ENCODE measurements at places on chromosomes 3 and 15.

GRCh38 chr3:193764959-193765358, 172.0 kb downstream of the OPA1 start:
- no peak for DNase-seq

DNA sequence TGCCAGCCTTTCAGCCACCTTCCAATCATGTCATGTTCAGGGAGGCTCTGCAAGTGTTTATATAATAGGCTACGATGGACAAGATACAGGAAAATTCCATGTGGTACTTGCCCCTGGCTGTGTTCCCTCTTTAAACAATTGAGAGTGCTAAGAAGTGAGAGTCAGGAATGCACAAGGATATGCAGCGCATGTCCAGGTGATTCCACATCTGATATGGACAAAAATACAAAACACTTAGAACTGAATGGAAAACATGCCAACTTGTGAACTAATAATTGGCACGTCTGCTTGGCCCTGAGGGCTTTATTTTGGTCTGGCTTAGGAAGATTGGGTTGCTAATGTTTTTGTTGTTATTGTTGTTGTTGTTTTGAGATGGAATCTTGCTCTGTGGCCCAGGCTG, 100.9 kb downstream of the CEMIP start:
- no peak for DNase-seq

- DNase-seq, result peak; percentile 93
Measured at GRCh38 chr3:180306691-180307090, 270.0 kb upstream of the PEX5L start.

GRCh38 chr3:54817628-54818027, 110.2 kb downstream of the LRTM1 start:
- DNase-seq, result no peak

- no peak for DNase-seq
Measured at GRCh38 chr3:29933802-29934490, 653.1 kb downstream of the RBMS3 start.

DNA sequence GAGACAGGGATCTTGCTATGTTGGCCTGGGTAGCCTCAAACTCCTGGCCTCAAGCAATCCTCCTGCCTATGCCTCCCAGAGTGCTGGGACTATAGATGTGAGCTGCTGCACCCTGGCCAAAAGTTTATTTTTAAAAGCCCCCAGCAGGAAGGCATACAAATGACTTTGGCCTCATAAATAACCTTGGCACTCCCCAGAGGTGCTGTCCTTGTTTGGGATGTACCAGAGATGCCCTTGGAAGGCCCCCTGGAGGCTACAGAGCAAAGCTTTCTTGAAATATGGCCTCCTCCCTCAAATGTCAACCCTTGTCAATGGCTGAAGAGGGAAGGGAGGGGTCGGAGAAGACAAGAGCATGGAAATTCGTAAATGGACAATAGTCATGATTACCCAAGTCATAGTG, 14.0 kb upstream of the RTP3 start:
- DNase-seq, result no peak

GRCh38 chr3:53817211-53817610, 29.0 kb downstream of the CHDH start:
- no peak for DNase-seq

- no peak for DNase-seq
Measured at GRCh38 chr3:196962108-196962929, 6.3 kb downstream of the PIGZ start.

DNA sequence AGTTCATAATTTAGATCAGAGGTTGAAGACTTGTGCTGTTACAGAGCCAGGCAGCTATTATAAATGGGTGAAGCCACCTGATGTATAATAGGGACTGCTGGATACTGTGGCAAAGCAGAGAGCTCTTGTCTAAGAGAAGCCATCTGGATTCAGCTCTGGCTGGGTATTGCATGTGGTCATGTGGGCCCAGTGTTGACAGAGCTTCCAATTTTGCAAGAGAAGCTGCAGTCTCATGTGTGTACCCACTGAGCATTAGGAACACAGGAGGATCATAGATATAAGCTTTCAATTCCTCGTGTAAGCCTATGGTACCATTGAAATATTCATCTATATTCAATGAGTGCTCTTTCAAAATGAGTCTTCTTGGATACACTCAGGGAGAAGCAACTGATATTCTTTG, 303.9 kb upstream of the SLCO3A1 start:
- DNase-seq, result no peak

GRCh38 chr15:58298879-58299850, 132.6 kb upstream of the LIPC start:
- no peak for DNase-seq

- DNase-seq, result peak; percentile 52
Measured at GRCh38 chr15:52394118-52394517, 98.5 kb upstream of the MYO5C start.

- no peak for DNase-seq
Measured at GRCh38 chr3:123038751-123039150, 11.2 kb upstream of the SEMA5B start.

GRCh38 chr15:67592245-67592644, 49.7 kb downstream of the MAP2K5 start:
- no peak for DNase-seq

GRCh38 chr3:15796771-15797641, 773 bp downstream of the ANKRD28 start:
- DNase-seq, result no peak

DNA sequence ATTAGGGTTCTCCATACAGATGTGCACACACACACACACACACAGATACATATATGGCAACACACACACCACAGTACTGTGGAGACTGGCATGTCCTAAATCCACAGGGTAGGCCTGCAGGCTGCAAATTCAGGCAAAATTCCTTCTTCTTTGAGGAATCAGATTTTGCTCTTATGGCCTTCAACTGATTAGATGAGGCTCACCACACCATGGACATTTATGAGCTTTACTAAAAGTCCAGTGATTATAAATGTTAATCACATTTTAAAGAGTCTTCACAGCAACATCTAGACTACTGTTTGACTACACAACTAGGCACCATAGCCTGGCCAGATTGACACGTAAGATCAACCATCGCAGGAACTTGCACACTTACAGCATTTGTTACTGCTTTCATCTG, 140.3 kb upstream of the UBE3A start:
- no peak for DNase-seq

- DNase-seq, result peak; percentile 78
Measured at GRCh38 chr15:37824717-37825382, 109.6 kb upstream of the TMCO5A start.

DNA sequence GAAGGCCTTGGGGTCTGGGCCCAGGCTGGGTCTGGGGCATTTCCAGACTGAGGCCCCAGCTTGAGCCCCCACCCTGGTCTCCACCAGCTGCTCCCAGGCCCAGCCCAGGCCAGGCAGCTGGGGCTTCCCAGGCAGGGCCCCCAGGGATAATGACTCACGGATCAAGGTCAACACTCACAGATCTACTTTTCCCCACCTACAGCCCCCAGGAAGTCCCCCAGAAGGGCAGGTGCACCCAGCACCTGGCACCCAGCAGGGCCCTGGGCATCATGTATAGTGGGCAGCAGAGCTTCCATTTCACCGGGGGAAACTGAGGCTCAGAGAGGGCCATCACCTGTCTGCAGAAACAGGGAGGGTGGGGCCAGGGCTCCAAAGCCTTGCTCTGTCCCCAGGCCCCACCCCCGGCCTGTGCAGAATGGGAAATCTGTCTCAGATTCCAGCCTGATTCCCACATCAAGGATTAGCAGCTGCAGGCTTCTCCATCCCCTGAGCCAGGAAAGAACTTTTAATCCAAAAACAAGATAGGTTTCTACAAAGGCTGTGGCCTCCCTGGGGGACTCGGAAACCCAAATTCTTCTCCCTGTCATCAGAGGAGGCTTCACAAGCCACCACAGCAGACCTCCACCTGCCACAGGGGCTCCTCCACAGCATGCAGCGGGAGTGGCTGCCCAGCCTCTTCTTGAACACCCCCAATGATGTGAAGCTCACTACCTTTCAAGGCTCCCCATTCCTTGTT, 49.8 kb downstream of the IQSEC1 start:
- DNase-seq, result no peak

GRCh38 chr3:180002006-180002405, 34.7 kb downstream of the PEX5L start:
- DNase-seq, result no peak

GRCh38 chr15:90086868-90087268, 15.4 kb downstream of the IDH2 start:
- peak; percentile 47 for DNase-seq

DNA sequence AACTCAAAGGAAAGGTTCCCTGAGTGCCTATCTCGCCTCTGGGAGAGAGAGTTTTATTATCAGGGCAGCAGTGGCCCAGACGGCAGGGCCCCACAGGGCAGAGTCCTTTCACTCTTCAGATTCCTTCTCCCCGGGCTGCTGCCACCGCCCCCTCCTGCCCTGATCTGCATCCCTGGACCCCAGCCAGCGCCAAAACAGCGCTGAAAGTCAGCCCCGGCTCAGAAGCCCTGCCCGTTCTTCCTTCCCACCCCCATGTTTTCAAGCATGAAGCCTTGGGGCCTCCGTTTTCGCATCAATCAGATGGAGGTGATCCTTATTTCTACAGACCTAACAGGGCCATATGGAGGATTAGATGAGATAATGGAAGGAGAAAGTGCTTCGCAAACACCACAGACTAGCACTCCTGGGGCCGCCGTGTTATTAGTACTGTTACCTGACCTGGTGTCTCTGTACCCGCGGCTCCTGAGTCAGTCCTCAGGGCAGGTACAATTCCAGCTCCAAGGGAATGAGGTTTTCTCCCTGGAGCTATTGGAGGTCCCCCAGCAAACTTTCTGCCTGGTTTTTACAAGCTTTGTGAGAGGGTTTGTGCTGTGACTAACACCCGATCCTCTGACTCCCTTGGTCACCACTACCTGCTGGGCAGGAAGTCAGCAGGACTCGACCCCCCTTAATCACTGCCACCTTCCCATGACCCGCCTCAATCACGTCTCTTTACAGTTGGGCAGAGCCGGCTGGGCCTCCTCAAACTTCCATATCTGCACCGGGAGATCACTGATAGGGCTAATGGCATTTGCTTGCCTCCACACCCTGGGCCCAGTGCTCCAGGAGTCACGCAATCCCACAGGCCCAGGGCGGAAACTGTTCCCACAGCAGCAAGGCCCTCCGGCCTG, 39.5 kb upstream of the TSEN2 start:
- no peak for DNase-seq

GRCh38 chr3:132787616-132788300, 65.5 kb upstream of the NPHP3 start:
- peak; percentile 3 for DNase-seq

DNA sequence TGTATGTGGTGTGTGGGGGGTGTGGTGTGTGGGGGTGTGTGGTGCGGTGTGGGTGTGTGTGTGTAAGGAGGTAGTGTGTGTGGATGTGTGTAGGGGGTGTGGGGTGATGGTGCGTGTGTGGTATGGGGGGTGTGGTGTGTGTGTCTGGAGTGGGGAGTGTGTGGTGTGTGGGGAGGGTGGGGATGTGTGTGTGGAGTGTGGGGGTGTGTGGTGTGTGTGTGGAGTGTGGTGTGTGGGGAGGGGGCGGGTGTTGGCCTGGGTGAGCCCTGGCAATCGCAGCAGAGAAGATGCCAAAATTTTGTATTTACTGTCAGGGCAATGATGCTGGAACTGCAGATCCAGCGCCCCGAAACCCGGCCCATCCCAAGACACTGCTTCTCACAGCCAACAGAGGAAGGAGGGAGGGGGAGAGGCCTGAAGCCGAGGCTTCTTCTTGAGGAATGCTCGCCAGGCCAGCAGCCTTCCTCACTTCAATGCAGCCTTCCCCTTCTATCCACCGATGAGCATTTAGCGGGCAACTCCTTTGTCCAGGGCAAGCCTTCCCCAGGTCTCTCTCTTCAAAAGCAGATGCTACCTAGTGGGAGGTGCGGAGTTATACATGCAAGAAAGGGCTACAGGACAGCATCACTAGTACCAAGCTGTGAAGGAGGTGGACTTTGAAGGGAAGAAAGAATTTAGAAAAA, 11.9 kb upstream of the SRP14 start:
- DNase-seq, result no peak

GRCh38 chr3:64961301-64961700, 273.5 kb upstream of the ADAMTS9 start:
- DNase-seq, result no peak

DNA sequence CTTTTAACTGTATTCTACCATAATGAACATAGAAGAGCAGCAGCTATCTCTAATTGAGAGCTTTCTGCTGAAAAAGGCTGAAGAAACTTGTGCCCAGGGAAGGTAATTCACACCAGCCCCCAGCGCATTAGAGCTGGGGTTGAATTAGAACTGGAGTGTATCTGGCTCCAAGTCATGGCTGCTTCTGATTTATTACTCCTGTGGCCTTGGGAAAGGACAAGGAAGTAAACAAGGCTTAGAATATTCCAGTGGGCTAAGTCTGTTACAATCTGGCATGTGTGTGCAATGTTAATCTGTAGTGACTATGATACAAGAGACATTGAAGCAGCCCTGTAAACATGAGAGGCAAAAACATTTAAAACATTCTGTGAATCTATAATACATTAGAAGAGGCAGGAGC, 18.1 kb downstream of the CPA3 start:
- no peak for DNase-seq

DNA sequence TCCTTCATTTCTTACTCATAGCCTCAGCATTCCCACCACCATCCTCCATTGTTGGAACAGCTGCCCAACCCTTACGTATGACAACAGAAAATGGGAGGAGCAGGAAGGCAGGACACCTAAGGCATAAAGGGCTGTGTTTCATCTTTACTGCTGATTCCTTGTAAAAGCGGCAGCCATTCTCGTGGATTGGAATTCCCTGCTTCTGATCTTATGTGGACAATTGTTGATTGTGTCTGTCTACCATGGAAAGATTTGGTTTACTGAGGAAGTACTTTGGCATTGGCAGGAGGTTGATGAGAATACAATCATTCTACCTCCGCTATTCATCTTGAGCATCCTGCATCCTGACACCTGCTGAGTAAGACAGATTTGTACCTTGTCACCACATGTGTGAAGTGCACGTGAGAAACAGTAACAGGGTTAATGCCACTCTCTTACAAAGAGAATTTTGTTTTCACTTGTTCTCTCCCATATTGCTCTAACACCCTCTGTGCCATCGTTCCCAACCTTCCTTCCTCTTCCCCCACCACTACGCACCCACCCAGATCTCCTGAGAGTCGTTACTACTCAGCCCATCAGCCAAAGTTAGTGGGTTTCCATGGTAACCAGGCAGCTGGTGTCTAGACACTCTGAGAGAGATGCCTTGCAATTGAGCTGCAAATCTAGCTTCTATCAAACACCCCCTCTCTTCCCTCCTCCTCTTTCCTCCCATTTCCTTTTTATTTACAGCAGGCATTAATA, 75.7 kb downstream of the GAP43 start:
- no peak for DNase-seq

DNA sequence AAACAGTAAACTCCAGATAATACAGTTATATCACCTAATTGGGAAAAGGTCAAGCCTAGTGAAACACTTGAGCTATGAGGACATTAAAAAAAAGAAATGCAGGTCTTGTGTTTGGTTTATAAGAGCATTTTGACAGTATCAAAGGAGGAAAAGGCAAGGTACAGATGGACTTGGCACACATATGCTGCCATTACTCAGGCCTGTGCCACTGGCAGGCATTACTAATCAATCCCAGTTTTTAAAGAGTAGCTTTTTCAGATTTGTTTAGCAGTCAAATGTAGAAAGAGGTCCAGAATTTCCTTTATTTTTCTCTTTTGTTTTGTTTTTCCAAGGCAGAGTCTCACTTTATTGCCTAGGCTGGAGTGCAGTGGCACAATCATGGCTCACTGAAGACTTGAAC, 38.9 kb downstream of the MDFIC2 start:
- DNase-seq, result no peak
